SK-N-SH (cell line): ENCODE measurements at places on chromosomes 5 and 9.

DNA sequence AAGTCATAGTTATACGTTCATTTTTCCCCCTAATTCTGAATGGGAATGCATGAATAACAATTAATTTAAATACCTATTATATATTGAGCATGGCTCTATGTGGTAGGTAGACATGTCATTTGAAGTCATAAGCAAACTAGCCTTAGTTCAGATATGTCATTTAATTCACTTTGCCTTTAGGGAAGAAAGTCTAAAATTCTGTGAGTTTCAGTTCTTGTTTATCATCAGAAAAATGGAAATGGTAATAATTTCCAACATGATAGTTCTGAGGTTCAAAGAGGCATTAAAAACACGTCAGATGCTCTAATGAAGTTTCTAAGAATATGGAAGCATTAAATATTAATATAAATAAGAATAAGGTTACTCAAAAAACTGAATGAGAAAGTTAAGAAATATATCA, 13.1 kb upstream of the ANXA1 start:
- DNase-seq: no peak

- DNase-seq: no peak
Observed at GRCh38 chr9:85898332-85898731, 42.6 kb upstream of the NAA35 start.

DNA sequence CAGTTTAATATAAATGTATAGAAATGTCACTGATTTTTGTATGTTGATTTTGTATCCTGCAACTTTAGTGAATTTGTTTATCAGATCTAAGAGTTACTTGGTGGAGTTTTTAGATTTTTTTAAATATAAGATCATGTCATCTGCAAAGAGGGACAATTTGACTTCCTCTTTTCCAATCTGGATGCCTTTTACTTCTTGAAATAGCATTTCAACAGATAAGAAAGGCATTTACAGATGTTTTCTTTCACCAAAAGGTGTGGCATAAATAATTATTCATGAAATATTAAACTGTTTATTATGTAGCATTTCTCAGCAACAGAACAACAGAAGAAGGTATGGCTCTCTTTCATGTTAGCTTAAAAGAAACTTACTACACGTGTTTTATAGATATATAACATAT, 34.9 kb upstream of the NIPBL start:
- DNase-seq: no peak

DNA sequence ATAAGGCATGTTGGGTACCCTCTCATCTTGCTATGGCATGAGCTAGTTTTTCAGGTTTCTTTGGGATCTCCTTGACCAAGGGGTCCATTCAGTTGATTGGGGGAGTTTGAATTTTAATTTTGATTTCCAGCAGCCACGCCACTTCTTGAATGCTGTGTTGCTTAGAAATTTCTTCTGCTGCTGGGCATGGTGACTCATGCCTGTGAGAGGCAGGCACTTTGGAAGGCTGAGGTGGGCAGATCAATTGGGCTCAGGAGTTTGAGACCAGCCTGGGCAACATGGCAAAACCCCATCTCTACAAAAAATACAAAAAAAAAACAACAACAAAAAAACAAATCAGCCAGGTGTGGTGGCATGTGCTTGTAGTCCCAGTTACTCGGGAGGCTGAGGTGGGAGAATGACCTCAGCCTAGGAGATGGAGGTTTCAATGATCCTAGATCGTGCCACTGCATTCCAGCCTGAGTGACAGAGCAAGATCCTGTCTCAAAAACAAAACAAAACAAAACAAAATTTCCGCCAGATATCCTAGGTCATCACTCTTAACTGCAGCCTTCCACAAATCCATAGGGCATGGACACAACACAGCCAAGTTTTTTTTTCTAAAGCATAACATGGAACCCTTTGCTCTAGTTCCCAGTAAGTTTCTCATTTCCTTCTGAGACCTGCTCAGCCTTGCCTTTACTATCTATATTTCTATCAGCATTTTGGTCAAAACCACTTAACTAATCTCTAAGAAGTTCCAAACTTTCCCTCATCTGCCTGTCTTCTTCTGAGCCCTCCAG, 17.7 kb downstream of the TMC1 start:
- no peak for DNase-seq

DNA sequence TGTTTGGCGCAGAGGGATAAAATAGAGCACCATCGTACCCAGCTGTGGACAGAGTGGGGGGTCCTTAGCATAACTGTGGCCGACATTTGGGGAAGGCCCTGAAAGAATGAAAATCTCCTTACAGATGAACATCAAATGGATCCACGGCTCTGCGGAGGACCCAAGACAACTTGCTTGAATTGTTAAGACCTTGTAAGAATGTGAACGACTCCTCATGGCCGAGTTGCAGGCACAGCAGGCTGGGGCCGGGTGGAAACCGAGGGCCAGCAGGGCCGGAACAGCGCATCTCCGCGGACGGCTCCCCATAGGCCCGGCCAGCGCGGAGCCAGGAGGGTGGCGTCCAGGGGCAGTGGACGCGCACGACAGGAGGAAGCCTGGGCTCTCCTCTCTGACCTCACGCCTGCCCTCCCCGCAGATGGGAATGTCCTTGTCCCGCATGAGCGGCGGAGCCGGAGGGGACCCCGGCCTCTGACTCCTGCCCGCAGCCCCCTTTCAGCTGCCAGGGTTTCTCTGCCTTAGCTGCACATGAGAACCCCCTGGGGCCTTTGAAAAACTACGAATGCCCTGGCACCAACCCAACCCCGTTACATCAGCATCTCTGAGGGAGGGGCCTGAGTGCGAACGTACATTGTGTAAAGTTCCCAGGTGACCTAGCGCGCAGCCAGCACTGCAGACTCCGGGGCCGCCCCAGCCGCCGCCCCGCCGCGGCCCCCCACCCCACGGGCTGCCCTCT, 36.2 kb upstream of the PTCH1 start:
- no peak for DNase-seq

DNA sequence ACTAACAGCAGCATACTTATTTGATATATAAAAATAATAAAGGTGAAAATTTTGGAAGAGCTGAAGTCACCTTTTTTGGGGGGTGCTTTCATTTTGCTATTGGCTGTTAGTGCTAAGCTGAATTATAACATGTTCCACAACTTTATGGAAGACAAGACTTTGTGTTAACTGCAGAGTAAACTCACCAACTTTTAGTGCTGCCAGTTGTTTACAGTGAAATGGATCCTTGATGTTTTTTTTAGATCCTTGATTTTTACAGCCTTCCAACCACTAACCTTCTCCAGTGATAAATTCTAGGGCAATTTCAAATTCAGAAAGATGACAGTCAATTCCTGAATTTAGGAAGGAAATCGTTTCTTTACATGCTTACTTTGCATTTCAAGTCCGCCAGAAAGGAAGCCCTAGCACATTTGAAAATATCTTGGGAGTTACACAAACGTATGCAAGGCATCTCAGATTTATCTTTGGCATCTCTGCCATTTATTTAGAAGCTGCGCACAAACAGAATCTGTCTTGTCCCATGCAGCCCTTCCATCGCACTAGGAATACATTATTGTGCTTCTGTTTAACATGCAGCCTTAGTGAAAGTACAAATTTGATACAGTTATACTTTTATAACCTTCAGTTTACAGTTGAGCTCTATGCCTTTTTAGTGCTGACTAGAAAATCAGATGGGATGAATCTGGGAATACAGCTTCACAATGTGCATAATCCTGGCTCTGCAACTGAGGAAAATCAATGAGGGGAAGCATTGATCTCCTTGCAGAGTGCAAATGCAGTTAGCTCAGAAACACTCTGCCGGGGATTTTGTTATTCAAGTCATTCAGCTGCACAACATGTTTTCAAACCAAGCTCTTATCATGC, 142.4 kb upstream of the ZNF608 start:
- DNase-seq: no peak
